ENCODE measurements at places on chromosomes 5 and 9. TPM values are rescaled to one million over a fixed set of nuclear protein-coding genes. Genes with fewer than 3 reads are reported as not detected.
A peak's percentile ranks its signal among the peaks of the same experiment; 100 is the strongest.

SLC4A9 gene
- total RNA-seq, result not detected

DNA sequence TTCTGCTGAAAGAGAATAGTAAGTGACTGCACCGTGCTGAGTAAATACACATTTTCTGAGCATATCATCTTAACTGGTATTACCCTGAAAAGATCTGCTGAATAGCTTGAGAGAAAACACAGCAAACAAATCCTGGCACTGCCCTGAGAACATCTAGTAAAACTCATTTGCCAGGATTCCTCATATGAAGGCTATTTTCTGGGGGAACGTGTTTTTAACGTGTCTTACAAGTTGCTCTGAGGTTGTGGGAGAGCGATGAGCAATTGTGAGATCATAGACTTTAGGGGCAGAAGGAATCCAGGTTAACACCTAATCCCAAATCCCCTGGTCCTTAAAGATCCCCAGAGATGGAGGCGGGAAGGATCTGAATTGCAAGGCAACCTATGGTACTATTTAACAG lies 331.9 kb upstream of the RFX3 start:
- no peaks in the 10 kb centered on the region for H3K36me3 ChIP-seq
- H3K4me3 ChIP-seq, result no peak overlapping the region
- DNase-seq, result peak; percentile 53
- peaks cover 22% of the 10 kb centered on the region for H3K4me1 ChIP-seq

SLC1A1 gene
- 20.0 TPM for total RNA-seq

DNA sequence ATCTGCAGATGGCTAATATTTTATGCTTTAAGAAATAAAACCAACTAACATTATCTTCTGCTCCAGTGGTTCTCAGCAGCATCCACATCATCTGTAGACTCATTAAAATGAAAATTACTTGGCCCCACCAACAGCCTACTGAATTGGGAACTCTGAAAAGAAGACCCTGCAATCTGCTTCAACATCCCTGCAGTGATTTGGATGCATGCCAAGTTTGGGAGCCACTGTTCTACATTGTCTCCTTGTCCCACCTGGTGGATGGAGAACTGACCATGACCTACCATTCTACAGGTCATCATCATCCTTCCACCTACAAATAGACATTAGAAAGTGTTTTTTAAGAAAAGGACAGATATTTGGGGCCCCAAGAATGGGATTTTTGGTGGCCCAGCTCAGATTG lies 71.1 kb downstream of the ACER2 start:
- no peak for DNase-seq
- H3K27me3 ChIP-seq, result peaks cover 34% of the 10 kb centered on the region
- no peak overlapping the region for H3K4me3 ChIP-seq
- no peaks in the 10 kb centered on the region for H3K36me3 ChIP-seq

MYOZ3 gene
- under 0.01 TPM for total RNA-seq

- H3K27me3 ChIP-seq, result no peaks in the 10 kb centered on the region
- peaks cover 9% of the 10 kb centered on the region for H3K4me1 ChIP-seq
- peaks cover 3% of the 10 kb centered on the region for H3K36me3 ChIP-seq
- H3K27ac ChIP-seq, result no peak overlapping the region
- no peak for DNase-seq
Observed at GRCh38 chr9:32554107-32554506, 1.7 kb upstream of the TOPORS start.

FOXD4L6 gene
- total RNA-seq, result under 0.01 TPM

COL15A1 gene
- total RNA-seq, result 8.0 TPM

GRCh38 chr9:28342815-28343338 lies 769.6 kb upstream of the C9orf72 start:
- no peak overlapping the region for H3K4me3 ChIP-seq
- H3K27me3 ChIP-seq, result no peaks in the 10 kb centered on the region
- H3K4me1 ChIP-seq, result no peaks in the 10 kb centered on the region
- H3K36me3 ChIP-seq, result no peaks in the 10 kb centered on the region

GRCh38 chr5:80237243-80237642 lies 18.6 kb downstream of the SERINC5 start:
- no peak overlapping the region for H3K4me3 ChIP-seq
- H3K4me1 ChIP-seq, result peaks cover 28% of the 10 kb centered on the region
- DNase-seq, result no peak

GRCh38 chr9:35892051-35892450 lies 14.0 kb upstream of the HRCT1 start:
- no peak overlapping the region for H3K27ac ChIP-seq
- DNase-seq, result no peak
- no peaks in the 10 kb centered on the region for H3K27me3 ChIP-seq
- H3K36me3 ChIP-seq, result no peaks in the 10 kb centered on the region
- H3K4me1 ChIP-seq, result peaks cover 9% of the 10 kb centered on the region

DNA sequence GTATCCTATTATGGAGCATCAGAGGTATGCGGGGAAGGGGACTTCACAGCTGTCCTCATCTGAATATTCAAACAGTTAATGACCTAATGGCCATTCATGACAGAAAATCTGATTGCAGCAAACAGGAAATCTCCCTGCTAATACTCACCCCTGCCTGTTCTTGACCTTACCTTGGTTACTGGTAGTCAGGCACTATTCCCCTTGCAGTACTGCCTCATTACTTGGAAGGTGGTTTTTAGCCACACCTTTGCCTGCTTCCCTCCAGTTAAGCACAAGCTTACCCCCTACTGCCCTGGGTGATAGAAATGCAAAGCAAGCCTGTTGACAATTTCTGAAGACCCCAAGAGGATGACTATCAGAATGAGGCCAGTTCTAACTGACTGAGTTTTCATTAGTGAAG lies 332.4 kb downstream of the NTRK2 start:
- H3K4me1 ChIP-seq, result no peaks in the 10 kb centered on the region
- DNase-seq, result no peak
- no peaks in the 10 kb centered on the region for H3K27me3 ChIP-seq
- H3K4me3 ChIP-seq, result no peak overlapping the region
- no peak overlapping the region for H3K27ac ChIP-seq

GRCh38 chr5:141560151-141560550 lies 58.6 kb downstream of the DIAPH1 start:
- no peaks in the 10 kb centered on the region for H3K27me3 ChIP-seq
- DNase-seq, result no peak
- peak overlapping the region; percentile 54 for H3K4me3 ChIP-seq
- H3K4me1 ChIP-seq, result peaks cover 26% of the 10 kb centered on the region

DNA sequence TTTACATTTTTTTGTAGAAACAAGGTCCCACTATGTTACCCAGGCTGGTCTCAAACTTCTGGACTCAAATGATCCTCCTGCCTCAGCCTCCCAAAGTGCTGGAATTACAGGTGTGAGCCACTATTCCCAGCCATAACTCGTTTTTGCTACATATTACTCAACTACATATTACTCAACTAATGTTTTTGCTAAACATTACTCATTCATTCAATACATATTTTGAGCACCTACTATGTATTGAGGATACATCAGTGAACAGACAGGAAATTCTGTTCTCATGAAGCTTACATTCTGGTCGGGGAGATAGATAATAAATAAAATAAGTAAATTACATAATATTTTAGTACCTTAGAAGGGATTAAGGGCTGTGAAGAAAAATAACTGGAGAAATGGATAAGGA lies 34.9 kb upstream of the STOM start:
- H3K4me1 ChIP-seq, result peaks cover 5% of the 10 kb centered on the region
- peaks cover 4% of the 10 kb centered on the region for H3K27me3 ChIP-seq
- no peaks in the 10 kb centered on the region for H3K36me3 ChIP-seq
- DNase-seq, result no peak
- no peak overlapping the region for H3K27ac ChIP-seq
- H3K4me3 ChIP-seq, result no peak overlapping the region

DNA sequence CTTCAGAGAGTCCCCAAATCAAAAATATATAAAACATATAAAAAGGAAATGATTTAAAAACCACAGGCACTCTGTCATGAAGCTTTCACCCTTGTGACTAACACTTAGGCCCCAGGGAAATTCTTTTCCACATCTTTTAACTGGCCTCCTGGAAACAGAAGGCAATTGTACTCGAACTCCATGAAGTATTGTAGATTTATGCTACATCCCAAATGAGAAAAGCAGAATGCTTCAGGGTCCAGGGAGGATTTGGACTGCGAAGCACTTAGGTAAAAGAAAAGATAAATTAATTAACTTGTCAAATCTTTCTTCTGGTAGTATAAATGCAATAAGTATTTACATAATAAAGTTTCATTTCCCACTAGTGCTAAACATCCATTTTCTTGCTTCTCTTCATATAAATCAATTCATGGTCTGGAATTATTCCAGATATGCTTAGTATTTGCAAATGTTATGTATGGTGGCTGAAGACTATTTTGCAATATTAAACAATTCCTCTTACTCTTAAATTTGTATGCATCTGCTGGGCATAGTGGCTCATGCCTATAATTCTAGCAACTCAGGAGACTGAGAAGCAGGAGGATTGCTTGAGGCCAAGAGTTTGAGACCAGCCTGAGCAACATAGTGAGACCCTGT lies 64.9 kb upstream of the ELL2 start:
- H3K27ac ChIP-seq, result peak overlapping the region; percentile 52
- H3K4me3 ChIP-seq, result peak overlapping the region; percentile 4
- peaks cover 44% of the 10 kb centered on the region for H3K4me1 ChIP-seq
- H3K27me3 ChIP-seq, result no peaks in the 10 kb centered on the region

MTAP gene
- total RNA-seq, result 35.9 TPM

- peaks cover 4% of the 10 kb centered on the region for H3K27me3 ChIP-seq
- H3K27ac ChIP-seq, result no peak overlapping the region
- H3K4me3 ChIP-seq, result no peak overlapping the region
- no peaks in the 10 kb centered on the region for H3K4me1 ChIP-seq
- H3K36me3 ChIP-seq, result no peaks in the 10 kb centered on the region
Observed at GRCh38 chr5:151598984-151599383, 7.9 kb upstream of the FAT2 start.

CSF2 gene
- not detected for total RNA-seq

GRCh38 chr9:27468462-27469110 lies 55.5 kb upstream of the IFNK start:
- no peak for DNase-seq
- no peak overlapping the region for H3K27ac ChIP-seq
- H3K36me3 ChIP-seq, result no peaks in the 10 kb centered on the region
- H3K27me3 ChIP-seq, result no peaks in the 10 kb centered on the region

- H3K36me3 ChIP-seq, result no peaks in the 10 kb centered on the region
- no peaks in the 10 kb centered on the region for H3K27me3 ChIP-seq
Observed at GRCh38 chr5:13356226-13356625, 588.3 kb downstream of the DNAH5 start.

AMACR gene
- 15.3 TPM for total RNA-seq

GRCh38 chr5:9419794-9420193 lies 126.1 kb downstream of the SEMA5A start:
- H3K27me3 ChIP-seq, result no peaks in the 10 kb centered on the region
- DNase-seq, result no peak
- no peak overlapping the region for H3K4me3 ChIP-seq
- peaks cover 3% of the 10 kb centered on the region for H3K36me3 ChIP-seq

- no peak overlapping the region for H3K27ac ChIP-seq
- H3K4me3 ChIP-seq, result no peak overlapping the region
- no peak for DNase-seq
- H3K27me3 ChIP-seq, result peaks cover 22% of the 10 kb centered on the region
- no peaks in the 10 kb centered on the region for H3K36me3 ChIP-seq
Observed at GRCh38 chr5:55817030-55817429, 34.1 kb upstream of the IL31RA start.

- no peak overlapping the region for H3K27ac ChIP-seq
- peaks cover 16% of the 10 kb centered on the region for H3K27me3 ChIP-seq
- no peak overlapping the region for H3K4me3 ChIP-seq
Observed at GRCh38 chr9:92887880-92888338, 10.1 kb upstream of the ZNF484 start.

CER1 gene
- total RNA-seq, result not detected

DNA sequence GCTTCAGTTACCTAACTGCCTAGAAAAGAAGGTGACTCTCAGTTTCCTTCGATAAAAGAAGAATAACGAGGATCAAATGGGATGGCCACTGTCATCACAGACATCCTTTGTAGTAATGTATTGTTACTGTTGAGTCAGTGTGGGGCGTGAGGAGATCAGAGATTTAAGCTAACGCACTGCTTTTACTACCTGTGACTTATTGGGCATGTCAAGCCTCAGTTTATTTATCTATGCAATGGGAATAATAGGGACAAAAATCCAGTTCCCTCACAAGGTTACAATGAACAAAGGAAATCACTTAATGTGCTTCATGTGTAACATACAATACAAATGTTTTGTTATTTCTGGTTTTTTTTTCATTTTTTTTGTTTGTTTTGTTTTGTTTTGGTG lies 255 bp upstream of the TRPM6 start:
- peaks cover 6% of the 10 kb centered on the region for H3K4me1 ChIP-seq
- no peak overlapping the region for H3K27ac ChIP-seq
- H3K27me3 ChIP-seq, result peaks cover 12% of the 10 kb centered on the region

GRCh38 chr9:2638871-2639673 lies 17.5 kb downstream of the VLDLR start:
- H3K27ac ChIP-seq, result no peak overlapping the region
- H3K27me3 ChIP-seq, result no peaks in the 10 kb centered on the region
- no peak for DNase-seq
- no peaks in the 10 kb centered on the region for H3K36me3 ChIP-seq
- no peaks in the 10 kb centered on the region for H3K4me1 ChIP-seq
- no peak overlapping the region for H3K4me3 ChIP-seq

DNA sequence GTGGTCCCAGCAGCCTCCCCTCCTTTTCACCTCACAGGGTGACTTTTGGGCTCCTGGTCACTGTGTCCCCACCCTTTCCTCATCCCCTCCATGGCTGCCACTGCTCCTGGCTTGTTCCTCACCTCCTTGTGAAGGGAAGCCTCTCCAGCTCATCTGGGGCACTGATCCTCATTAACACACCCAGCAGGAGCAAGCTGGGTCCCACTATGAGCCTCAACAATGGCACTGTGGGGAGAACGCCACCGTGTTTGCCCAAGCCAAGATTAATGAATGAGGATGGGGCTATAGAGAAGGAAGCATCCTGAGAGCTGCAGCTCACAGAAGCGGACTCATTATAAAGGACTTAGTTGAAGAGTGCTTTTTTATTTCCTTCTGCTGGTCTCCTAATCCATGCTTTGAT lies 118.4 kb downstream of the MARCHF11 start:
- DNase-seq, result no peak
- H3K4me1 ChIP-seq, result no peaks in the 10 kb centered on the region
- no peaks in the 10 kb centered on the region for H3K36me3 ChIP-seq
- H3K27me3 ChIP-seq, result no peaks in the 10 kb centered on the region
- no peak overlapping the region for H3K4me3 ChIP-seq
- no peak overlapping the region for H3K27ac ChIP-seq

DNA sequence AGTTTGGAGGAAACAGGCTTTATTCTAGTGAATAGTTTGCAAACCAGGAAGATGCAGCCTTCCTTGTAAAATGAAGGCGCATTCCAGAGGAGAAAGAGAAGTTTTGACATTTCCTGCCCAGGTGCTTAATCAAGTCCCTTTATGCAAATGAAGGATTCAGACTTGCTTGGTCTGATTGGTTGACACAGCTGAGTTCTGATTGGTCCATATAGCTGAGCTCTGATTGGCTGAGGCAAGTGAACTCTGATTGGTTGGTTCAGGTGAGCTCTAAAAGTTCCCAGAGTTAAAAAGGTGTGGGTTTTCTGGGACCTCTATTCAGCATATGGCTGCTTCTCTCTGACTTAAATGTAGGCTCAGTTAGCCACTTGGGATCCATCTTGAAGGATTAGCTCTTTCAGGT lies 151.0 kb downstream of the CACNA1B start:
- no peaks in the 10 kb centered on the region for H3K4me1 ChIP-seq
- no peaks in the 10 kb centered on the region for H3K36me3 ChIP-seq
- peaks cover 7% of the 10 kb centered on the region for H3K27me3 ChIP-seq
- DNase-seq, result no peak
- no peak overlapping the region for H3K4me3 ChIP-seq
- no peak overlapping the region for H3K27ac ChIP-seq
